ENCODE measurements at places on chromosomes 2 and 18.

- DNase-seq: no peak
Observed at GRCh38 chr2:76684756-76685155, 837.4 kb downstream of the LRRTM4 start.

- no peak for DNase-seq
Observed at GRCh38 chr2:121803503-121803902, 48.1 kb downstream of the TSN start.

DNA sequence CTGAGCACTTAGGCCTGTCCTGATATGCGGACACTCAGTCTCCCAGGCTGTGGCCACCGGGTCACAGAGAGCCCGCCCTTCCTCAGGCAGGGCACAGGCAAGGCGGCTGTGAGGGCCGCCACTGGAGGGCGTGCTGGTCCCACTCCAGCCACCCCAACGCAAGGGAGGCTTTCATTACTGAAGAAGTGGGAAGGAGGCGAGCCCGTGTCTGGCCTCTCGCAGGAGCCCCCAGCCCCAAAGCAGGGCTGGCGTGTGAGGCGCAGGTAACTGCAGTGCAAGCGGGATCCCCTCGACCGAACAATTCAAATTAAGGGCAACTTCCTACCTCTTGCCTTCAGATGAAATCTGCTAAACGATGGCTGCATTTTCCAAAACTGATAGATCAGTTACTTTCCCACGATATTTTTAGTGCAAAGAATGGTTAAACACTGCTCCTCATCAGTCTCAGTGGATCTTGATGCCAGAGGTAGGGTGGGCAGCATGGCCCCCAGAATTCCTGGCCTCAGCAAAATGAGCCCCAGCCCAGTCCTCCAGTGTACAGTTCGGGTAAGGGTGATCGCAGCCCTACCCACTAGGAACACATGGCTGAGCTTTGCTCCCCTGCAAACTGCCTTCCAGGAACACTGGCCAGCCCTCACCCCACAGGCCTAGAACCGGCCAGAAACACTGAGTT lies 97.2 kb downstream of the SEPTIN10 start:
- DNase-seq: no peak

- DNase-seq: no peak
Observed at GRCh38 chr2:171407030-171407675, 26.6 kb downstream of the METTL8 start.

DNA sequence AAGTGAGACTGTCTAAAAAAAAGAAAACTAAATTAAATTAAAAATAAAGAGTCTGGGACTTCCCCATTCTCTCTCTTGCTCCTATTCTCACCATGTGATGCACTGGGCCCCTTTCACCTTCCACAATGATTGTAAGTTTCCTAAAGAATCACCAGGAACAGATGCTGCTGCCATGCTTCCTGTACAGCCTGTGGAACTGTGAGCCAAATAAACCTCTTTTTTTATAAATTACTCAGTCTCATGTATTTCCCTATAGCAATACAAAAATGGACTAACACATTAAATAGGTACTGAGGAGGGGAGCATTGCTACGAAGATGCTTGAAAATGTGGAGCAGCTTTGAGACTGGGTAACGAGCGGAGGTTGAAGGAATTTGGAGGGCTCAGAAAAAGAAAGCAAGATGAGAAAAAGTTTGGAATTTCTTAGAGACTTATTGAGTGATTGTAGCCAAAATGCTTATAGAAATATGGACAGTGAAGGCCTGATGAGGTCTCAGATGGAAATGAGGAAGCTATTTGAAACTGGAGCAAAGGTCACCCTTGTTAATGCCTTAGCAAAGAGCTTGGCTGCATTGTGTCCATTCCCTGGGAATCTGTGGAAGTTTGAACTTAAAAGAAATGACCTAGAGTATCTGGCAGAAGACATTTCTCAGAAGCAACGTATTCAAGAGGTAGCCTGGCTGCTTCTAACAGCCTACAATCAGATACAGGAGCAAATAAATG lies 128.7 kb downstream of the EIPR1 start:
- no peak for DNase-seq

GRCh38 chr2:7428454-7429204 lies 511.4 kb downstream of the RNF144A start:
- no peak for DNase-seq

- no peak for DNase-seq
Observed at GRCh38 chr2:50831676-50832075, 200.3 kb downstream of the NRXN1 start.

- DNase-seq: no peak
Observed at GRCh38 chr2:132581991-132582738, 87.8 kb downstream of the LYPD1 start.

GRCh38 chr2:175019566-175020327 lies 14.6 kb upstream of the CHN1 start:
- DNase-seq: no peak

DNA sequence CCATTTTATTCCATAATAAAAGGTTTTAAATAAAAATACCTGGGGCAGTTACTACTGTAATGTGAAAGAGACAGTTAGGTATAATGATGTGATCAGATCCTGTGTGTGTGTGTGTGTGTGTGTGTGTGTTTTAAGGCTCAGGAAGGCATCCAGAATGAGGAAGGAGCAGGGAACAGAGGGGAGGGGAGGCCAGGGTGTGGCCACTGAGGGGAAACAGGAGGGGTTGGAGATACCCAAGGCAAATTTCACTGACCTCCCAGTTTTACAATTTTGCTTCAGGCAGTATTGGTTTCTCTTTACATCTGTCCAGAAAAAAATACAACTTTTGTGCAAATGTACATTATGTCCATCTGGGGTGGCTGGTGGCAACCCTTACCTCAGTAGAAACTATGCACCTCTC lies 163.5 kb upstream of the FBXO11 start:
- DNase-seq: no peak

- peak; percentile 85 for DNase-seq
Observed at GRCh38 chr2:20611077-20611843, 39.6 kb downstream of the HS1BP3 start.

DNA sequence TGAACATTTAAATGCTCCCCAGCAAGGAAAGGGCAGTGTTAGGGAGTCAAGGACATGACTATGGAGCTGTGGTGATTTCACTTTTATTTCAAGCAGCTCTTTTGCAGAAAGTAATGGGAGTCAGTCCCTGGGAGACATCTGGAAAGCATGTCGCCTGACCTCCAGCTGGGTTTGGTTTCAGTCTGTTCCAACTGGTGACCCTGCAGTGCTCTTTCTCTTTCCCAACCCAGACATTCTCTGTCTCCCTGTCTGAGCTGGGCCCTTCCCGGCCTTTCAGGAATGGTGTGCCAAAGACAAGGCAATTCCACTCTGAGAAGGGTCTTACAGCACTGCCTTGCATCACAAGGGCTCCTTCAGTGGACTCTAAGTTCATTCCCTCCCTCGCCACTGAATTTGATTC lies 323.2 kb downstream of the OSR1 start:
- DNase-seq: no peak

- DNase-seq: peak; percentile 18
Observed at GRCh38 chr18:61541673-61542072, 208.4 kb downstream of the CDH20 start.

- no peak for DNase-seq
Observed at GRCh38 chr18:3350566-3351527, 88.9 kb downstream of the MYL12B start.

DNA sequence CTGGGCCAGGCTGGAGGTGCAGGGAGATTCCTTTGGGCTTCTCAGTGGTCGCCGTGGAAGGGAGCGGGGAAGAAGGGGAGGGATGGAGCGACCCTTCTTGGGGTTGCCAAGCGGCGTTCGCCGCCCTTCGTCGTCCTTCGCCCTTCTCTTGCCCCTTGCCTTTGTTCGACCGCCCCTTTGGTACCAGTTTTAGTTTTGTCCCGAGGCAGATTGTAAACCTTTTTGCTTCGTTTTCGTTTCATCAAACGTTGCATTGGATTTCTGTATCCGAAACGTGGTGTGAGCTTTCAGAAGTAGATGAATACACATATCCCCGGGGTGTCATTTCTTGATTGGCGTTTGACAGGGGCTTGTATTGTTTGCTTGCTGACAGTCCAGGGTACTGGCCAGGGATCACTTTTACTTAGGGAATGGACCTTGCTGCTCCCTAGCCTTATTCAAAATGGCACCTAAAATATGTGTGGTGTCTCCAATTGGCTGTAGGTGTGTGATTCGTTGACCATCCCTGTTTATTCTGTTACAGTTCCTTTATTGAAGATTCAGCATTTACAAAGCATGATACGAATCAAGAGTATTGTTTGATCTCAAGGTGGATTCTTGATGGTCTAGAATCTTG lies 788 bp downstream of the USP14 start:
- no peak for DNase-seq

- DNase-seq: peak; percentile 84
Observed at GRCh38 chr18:24726727-24727492, 266.5 kb downstream of the HRH4 start.

DNA sequence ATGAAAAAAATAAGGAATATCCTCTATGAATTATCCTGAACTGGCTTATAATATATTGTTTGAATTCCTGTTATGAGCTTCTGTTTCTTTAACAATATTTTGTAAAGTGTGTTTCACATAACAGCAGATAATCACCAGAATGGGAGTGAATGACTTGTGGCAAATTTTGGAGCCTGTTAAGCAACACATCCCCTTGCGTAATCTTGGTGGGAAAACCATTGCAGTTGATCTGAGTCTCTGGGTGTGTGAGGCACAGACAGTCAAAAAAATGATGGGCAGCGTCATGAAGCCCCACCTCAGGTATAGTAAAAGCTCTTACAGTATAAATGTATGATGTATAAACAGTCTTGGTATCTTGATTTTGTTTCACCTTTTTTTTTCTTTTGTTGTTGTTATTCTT lies 5.9 kb downstream of the GEN1 start:
- no peak for DNase-seq

- DNase-seq: no peak
Observed at GRCh38 chr18:4276953-4277585, 178.0 kb downstream of the DLGAP1 start.

All from skin of body (tissue), 3 donors.